ENCODE measurements at places on chromosomes 6 and 20. TPM values are rescaled to one million over a fixed set of nuclear protein-coding genes. Genes with fewer than 3 reads are reported as not detected.

XKR7 gene
- 0.29 TPM for total RNA-seq

CST3 gene
- total RNA-seq: 130 TPM

SGK1 gene
- total RNA-seq: 39.5 TPM

TBXT gene
- total RNA-seq: not detected

SUMO4 gene
- total RNA-seq: 3.4 TPM

ZSCAN23 gene
- 13.9 TPM for total RNA-seq

LINC00237 gene
- total RNA-seq: not detected

MYT1 gene
- 0.20 TPM for total RNA-seq

TCP11 gene
- total RNA-seq: 0.24 TPM

HLA-DPA1 gene
- 2.0 TPM for total RNA-seq

RNF144B gene
- total RNA-seq: 5.4 TPM
